HFFc6 (cell line): ENCODE measurements at places on chromosomes 3 and 15. TPM values are rescaled to one million over a fixed set of nuclear protein-coding genes. Genes with fewer than 3 reads are reported as not detected.
A peak's percentile ranks its signal among the peaks of the same experiment; 100 is the strongest.

DNA sequence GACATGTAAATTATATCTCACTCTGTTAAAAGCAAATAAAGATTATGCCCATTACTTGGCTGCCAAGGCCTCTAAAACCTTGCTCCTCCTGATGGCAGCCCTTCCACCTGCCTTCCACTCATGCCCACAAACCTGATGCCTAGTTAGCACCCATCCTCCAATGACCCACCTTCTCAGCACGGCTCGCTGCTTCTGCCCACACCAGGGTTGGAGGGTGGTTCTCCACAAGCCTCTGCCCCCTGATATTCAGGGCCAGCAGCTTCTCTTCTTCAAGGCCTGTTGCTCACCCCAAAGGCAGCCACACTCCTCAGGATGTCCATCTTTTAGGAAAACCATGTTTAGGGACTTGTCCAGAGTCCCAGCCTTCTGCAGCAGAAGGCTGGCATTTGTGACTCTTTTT is 263.4 kb upstream of the TLE3 start:
- no peak for DNase-seq

DNA sequence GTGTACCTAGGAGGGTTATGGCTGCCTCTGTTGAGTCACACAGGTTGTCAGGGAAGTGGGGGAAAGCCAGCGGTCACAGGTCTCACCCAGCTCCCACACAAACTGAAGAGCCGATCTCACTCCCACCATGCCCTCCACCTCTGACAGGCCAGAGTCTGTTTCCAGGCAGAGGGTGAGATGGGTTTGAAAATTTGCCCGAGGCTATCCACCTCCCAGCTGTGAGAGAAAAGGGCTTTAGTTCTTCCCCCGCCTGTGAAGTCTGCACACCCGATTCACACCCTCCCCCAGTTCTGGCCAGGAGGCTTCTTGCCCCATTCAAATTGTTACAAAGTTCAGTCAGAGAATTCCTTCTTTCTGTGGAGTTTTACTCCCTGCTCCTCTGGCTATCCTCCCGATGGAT is 446.9 kb downstream of the EDEM1 start:
- DNase-seq = no peak

DNA sequence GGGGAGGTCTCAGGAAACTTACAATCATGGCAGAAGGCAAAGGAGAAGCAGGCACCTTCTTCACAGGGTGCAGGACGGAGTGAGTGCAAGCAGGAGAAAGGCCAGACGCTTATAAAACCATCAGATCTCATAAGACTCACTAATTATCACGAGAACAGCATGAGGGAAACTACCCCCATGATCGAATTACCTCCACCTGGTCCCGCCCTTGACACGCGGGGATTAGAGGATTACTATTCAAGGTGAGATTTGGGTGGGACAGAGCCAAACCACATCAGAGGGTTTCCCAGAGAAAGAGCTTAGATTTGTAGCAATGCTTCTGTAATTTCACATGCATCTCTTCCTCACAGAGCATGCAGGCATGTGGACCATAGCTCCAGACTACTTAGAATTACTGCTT is 615.7 kb upstream of the UBE2E2 start:
- no peak for DNase-seq

- DNase-seq = peak; percentile 9
These were observed 60.2 kb downstream of the PIAS1 start for GRCh38 chr15:68114356-68114755.

DNA sequence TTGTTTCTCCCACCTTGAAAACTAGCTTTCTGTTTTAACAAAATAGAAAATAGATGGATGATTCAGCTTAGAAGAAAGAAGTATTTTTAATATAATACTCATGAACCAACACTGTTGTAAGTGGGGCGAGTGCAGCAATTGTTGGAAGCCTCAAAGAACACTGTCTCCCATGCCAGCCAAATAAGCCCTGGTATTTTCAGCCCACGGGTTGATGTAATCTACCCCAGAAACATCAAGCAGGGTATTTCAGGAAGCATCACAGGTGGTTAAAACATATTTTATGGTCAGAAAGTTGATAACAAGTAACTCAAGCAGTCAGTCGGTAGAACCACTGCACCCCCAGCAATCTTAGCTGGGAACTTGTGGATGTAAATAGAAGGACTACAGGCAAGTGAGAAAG is 115.9 kb downstream of the SV2B start:
- DNase-seq = no peak

DNA sequence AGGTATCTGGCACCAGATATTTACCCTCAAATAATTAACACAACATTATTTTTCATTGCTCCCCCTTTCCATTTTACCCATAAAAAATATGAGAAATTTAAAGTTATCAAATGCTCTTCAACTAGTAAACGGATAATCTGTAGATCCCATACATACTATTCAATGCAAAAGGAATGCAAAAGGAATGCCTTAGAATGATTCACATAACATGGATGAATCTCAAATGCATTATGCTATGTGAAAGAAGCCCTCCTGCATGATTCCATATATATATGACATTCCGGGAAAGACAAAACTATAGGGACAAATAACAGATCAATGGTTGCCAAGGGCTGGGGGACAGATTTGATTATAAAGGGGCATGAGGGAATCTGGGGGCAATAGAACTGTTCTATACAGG is 195.7 kb downstream of the STT3B start:
- no peak for DNase-seq

- no peak for DNase-seq
These were observed 431.6 kb upstream of the LMCD1 start for GRCh38 chr3:8070011-8070410.

- DNase-seq = no peak
These were observed 8.2 kb upstream of the ITGA11 start for GRCh38 chr15:68440136-68440535.

DNA sequence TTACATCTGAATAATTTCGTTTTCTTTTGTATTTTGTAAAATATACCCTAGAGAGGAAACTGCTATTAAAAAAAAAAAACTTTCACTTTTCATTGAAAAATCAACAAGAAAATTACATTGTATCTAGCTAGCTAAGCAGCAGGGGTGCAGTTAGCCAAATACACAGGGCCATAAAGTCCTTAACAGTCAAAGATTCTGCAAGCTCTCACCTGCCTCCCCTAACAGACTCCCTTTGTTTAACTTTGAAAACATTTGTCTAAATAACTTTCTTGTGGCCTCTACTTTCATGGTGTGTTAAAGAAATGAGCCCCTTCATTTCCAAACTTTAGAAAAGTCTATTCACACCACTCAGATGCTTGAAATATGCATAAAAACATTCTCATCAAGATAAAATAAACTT is 23.3 kb downstream of the CBLB start:
- DNase-seq = no peak

Gene RYR3
- not detected in 2 replicates for total RNA-seq

- DNase-seq = no peak
These were observed 95.6 kb downstream of the RFX7 start for GRCh38 chr15:56148064-56148463.

Gene SPSB4
- not detected in 2 replicates for total RNA-seq

Gene GHRL
- 0.21 TPM in 1 of 3 replicates, not detected in the others for total RNA-seq

DNA sequence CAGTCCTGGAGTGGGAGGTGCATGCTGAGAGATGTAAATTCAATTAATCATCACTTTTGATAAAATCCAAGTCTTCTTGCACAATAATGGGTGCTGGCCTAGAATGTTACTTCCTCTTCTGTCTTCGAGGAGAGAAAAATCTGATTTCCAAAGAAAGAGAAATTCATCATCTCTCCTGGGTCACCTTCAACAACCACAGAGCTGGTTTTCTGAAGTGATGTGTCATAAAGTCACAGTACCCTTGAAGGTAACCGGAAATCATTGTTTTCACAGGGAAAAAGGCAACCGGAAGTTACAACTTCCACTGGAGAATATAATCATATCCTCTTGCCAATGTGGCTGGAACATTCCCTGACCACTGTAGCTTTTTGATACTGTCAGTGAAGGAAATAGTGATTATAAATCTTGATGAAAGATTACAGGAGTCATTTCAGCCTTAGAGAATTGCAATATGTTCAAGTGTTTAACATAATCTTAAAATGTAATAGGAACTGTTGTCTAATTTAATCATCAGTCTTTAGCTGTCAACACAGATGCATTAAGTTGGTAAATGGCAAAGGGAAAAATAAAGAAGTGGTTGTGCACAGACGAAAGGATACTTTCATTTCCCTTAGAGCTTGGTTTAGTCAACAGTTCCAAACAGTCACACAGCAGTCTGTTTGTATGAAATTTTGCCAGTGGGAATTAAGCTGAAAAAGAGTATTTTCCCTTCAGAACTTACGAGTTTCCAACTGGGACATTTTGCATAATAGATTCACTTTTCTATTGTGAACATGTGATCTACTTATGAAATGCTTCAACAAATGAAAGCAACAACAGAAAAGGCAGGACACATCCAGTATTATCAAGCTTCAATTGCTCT is 106.5 kb upstream of the SLC4A7 start:
- DNase-seq = peak; percentile 32

Gene GOLGA8G
- 0.08 to 0.26 TPM in 2 of 3 replicates, not detected in the other for total RNA-seq

Gene RTP4
- not detected in 3 replicates for total RNA-seq

Gene LRRC49
- 5.9 to 9.5 TPM (median 7.8 TPM) in 3 replicates for total RNA-seq

DNA sequence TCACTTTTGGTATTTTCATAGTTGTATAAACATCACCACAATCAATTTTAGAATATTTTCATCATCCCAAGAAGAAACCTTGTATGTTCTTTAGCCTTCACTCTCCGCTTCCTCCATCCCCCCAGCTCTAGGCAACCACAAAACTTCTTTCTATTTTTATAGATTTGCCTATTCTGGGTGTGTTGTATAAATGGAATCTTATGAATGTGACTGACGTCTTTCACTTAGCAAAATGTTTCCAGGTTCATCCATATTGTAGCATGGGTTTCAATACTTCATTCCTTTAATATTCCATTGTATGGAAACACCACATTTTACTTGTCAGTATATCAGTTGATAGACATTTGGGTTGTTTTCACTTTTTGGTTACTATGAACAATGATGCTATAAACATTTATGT is 335.8 kb upstream of the GOLIM4 start:
- DNase-seq = no peak

- DNase-seq = no peak
These were observed 18.0 kb downstream of the ZDHHC3 start for GRCh38 chr3:44957986-44958385.

- DNase-seq = no peak
These were observed 284.1 kb downstream of the ZBBX start for GRCh38 chr3:167095976-167096375.

- no peak for DNase-seq
These were observed 3.0 kb downstream of the MFGE8 start for GRCh38 chr15:88909956-88910831.

GRCh38 chr15:88127432-88127790 is 129.1 kb downstream of the NTRK3 start:
- DNase-seq = no peak

DNA sequence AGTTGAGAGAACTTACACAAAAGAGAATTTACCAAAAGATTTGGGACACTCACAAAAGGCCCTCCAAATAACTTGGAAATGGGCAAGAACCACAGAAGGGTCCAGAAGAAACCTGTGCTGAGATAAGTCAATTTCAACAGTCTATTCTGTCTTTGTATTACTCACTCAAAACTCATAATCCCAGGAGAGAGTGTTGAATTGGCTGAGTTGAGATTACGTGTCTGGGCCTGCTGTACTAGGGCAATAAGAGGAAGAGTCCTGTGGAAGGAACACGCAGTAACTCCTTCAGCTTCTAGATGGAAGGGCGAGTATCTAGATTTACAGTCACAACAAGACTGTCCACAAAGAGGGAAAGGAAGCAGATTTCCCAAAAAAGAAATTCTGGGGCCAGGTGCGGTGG is 42.5 kb upstream of the DYNC1LI1 start:
- no peak for DNase-seq

Gene DTX3L
- 7.4 to 16.7 TPM (median 9.6 TPM) in 3 replicates for total RNA-seq

DNA sequence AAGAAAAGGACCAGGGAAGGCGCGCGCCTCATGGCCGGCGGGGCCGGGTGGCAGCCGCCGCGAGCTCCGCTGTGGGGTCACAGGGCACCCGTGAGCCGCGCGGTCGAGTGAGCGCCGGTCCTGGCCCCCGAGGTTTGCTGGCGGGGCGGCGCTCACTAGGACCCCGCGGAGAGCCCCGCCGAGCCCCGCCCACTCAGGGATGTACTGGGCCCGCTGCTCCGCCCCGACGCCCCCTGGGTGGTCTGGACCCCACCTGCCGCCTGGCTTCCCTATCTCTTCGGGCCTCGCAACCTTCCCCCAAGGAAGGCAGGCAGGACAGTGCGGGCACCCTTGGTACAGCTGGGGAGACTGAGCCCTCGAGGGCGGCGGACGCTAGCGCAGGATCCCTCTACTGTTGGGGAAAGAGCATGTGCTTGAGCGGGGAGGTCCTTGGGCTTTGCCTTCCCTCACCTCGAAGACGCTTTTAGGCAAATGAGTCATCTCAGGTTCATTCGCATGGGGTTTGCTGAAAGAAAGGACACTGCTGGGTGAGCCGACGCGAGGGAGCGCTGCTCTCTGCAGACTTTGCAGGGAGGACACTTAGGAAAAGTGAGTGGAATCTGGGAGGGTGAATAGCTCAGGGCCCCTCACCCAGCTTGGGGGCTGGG is at the start of gene CHRNB4:
CHRNB4 (minus strand) TSS at position 109 of the 647 bp plus-strand sequence; CDS start at position 32, 77 bp downstream.
- no peak for DNase-seq

GRCh38 chr15:88872706-88873105 is 22.6 kb downstream of the HAPLN3 start:
- DNase-seq = no peak
